ENCODE measurements at places on chromosomes 11 and 22.

DNA sequence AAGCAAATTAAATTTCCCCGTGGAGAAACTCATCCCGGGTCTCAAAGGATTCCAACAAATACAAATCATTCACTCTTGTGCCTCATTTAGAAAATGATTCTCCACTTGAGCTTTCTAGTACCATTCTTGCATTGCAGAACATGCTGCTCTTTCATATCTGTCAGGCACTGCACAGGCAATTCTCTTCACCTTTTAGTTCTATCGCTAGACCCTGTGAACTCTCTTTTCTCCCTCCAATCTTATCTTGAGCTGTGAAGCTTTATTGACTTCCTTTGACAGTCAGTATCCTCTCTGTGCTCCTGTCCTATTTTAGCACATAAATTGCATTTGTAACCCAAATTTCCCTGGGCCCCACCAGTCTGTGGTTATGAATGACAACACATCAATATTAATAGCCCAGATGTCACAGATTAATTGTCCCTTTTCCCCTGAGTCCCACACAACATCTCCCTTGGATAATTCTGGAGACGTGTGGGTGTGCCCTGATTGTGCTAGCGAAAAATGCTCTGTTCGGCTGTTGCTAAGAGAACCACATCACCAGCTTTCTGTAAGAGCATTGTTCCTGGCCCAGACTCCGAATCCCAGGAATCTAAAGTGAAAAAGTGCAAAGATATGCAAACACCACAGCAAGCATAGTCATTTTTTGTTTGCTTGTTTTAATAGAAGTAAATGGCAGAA is 22.4 kb upstream of the SC5D start:
- DNase-seq, result no peak

DNA sequence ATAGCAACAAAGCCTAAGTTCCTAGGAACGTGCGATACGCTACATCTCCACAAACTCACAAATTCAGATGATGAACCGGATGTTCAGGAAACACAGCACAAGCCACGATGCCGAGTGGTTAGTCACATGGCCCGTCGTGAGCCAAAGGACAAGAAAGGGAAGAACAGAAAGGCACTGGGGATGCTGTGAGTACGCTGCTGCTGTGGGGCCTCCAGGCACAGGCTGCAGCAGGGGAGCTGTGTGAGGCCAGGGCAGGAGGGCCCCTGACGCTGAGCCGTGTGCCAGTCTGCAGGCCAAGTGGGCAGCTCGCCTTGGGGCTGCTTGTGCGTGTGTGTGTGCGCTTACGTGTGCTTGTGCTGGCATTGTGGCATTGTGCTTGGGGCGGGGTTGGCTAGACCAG is 89.4 kb downstream of the CTTN start:
- no peak for DNase-seq

DNA sequence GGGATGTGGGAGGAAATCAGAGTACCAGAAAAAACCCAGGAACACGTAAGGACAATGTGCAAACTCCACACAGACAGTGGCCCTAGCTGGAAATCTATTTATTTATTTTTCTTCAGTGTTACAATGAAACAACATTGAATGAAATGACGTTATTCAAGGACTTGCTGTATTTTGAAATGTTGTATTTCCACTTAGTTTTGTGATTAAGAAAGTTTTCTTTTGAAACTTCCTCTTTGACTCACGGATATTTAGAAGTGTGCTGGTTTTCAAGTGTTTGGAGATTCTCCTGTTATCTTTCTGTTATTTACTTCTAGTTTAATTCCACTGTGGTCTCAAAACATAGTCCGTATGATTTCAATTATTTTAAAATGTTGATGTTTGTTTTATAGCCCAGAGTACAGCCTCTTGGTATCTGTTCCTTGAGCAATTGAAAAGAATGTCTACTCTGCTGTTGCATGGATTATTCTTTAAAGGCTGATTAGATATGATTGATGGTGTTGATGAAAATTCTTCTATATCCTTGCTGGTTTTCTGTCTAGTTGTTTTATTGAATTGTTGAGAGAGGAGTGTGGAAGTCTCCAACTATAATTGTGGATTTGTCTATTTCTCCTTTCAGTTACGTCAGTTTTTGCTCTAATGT is 141.0 kb downstream of the ARHGAP20 start:
- no peak for DNase-seq

GRCh38 chr22:19056951-19057401 is 65.2 kb downstream of the DGCR2 start:
- no peak for DNase-seq

DNA sequence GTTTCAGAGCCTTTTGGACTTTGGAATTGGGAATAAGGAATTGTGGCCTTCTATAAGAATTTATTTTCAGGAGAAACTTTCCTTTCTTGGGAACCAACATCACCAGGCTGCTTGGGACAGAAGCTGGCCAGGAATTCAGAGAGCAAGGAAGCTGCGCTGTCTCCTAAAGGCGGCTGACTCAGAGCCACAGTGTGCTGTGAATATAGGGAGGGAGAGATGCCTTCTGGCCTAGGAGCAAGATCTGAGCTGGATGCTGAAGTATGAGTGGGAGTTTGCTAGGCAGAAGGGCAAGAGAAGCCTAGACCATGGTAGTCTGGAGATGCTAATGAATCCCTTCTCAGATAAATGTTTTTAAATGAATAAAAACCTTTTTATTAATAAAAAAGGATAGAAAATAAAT is 213.7 kb upstream of the TBCEL start:
- no peak for DNase-seq
